ENCODE measurements at places on chromosomes 16 and 17. TPM values are rescaled to one million over a fixed set of nuclear protein-coding genes. Genes with fewer than 3 reads are reported as not detected.

Gene PTX4
- polyA plus RNA-seq = not detected

Gene CLEC19A
- not detected for polyA plus RNA-seq

Gene ITGB3
- 0.06 TPM for polyA plus RNA-seq

Gene IGFALS
- polyA plus RNA-seq = 3.0 TPM

Gene SPATA22
- polyA plus RNA-seq = not detected

Gene SLFN12
- not detected for polyA plus RNA-seq

Gene C17orf67
- 0.15 TPM for polyA plus RNA-seq

Gene NPIPB5
- 20.4 TPM for polyA plus RNA-seq

Gene SGCA
- 0.43 TPM for polyA plus RNA-seq

Gene RAB26
- polyA plus RNA-seq = 4.9 TPM

Gene RNF151
- not detected for polyA plus RNA-seq

Gene PLA2G10
- polyA plus RNA-seq = not detected

Gene KRTAP9-2
- polyA plus RNA-seq = not detected

Gene MARF1
- polyA plus RNA-seq = 23.5 TPM

Gene KRTAP4-3
- polyA plus RNA-seq = not detected

Gene CACNG1
- not detected for polyA plus RNA-seq

Gene CCL8
- polyA plus RNA-seq = not detected

Gene PPL
- polyA plus RNA-seq = 0.66 TPM

Gene CCL23
- not detected for polyA plus RNA-seq

Gene PLK1
- 0.21 TPM for polyA plus RNA-seq

Gene FZD2
- polyA plus RNA-seq = 2.5 TPM

Gene TP53TG3B
- polyA plus RNA-seq = not detected

Gene NACA2
- polyA plus RNA-seq = not detected

Gene AGRP
- not detected for polyA plus RNA-seq

Gene SCNN1G
- polyA plus RNA-seq = not detected

Gene PMP22
- polyA plus RNA-seq = not detected

Gene FNDC8
- not detected for polyA plus RNA-seq

Gene HAP1
- 1.5 TPM for polyA plus RNA-seq

Gene PER1
- 2.0 TPM for polyA plus RNA-seq

Gene RAMP2
- polyA plus RNA-seq = 0.96 TPM

Gene DBNDD1
- 18.4 TPM for polyA plus RNA-seq

Gene SMARCD2
- polyA plus RNA-seq = 24.0 TPM

Gene ASB16
- not detected for polyA plus RNA-seq

Gene PRR35
- polyA plus RNA-seq = not detected

Gene C16orf89
- not detected for polyA plus RNA-seq

Gene MYH1
- polyA plus RNA-seq = not detected

Gene CRHR1
- polyA plus RNA-seq = 3.3 TPM

Gene PRSS27
- 5.9 TPM for polyA plus RNA-seq

Gene TBX6
- polyA plus RNA-seq = not detected

Gene IL17C
- polyA plus RNA-seq = not detected

Gene RNF43
- polyA plus RNA-seq = not detected

Gene TBC1D24
- 30.1 TPM for polyA plus RNA-seq

Gene CAPNS2
- not detected for polyA plus RNA-seq

Gene P2RX1
- not detected for polyA plus RNA-seq

Gene PSME3
- polyA plus RNA-seq = 56.6 TPM

Gene SULT1A2
- not detected for polyA plus RNA-seq

Gene NPIPB9
- polyA plus RNA-seq = 3.5 TPM

Gene ZC3H18
- 12.8 TPM for polyA plus RNA-seq

Gene RAB11FIP4
- 25.1 TPM for polyA plus RNA-seq

Gene MMP2
- 2.5 TPM for polyA plus RNA-seq

Gene ENPP7
- polyA plus RNA-seq = not detected

Gene KRT12
- polyA plus RNA-seq = not detected
